ENCODE measurements at places on chromosomes 5 and 9. TPM values are rescaled to one million over a fixed set of nuclear protein-coding genes. Genes with fewer than 3 reads are reported as not detected.

Gene HAVCR2
- total RNA-seq, result 0.17 TPM

Gene CTNND2
- total RNA-seq, result 19.6 TPM

Gene TENT4A
- 34.4 TPM for total RNA-seq

Gene TBC1D13
- 16.6 TPM for total RNA-seq

Gene HDAC3
- 96.3 TPM for total RNA-seq

Gene PCDHA3
- 0.10 TPM for total RNA-seq

Gene LHX6
- not detected for total RNA-seq

DNA sequence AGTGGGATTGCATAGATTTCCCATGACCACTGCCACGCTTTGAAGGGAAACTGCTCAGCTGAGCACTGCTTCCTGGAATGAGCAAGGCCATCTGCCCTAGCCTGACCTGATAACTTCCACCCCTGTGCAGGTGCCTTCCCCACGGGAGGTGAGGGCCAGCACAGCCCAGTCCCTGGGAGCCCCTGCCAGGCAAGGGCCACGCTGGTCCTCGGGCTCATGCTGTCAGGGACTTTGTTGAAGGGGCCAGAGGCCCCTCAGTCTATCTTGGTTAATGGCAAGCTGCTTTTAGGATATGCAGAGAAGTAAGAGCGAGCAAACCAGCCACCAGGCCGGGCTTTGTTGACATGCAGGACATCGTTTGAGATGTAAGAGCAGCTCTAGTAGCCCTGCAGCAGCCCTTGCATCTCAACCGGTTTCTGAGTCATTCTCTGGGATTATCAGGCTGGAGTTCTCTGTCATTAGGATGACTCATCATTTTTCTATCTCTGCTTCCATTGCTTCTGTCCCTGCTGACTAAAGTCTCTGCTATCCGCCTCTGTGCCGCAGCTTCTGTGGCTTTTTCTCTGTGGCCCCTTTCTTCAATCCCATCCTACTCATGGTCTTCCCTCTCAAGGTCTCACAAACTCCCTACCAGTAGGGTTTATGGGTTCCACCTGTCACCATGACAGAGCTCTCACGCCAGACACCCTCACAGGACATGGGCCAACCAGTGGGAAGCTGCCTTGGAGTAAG lies 30.6 kb upstream of the IQGAP2 start:
- DNase-seq, result peak; percentile 51

DNA sequence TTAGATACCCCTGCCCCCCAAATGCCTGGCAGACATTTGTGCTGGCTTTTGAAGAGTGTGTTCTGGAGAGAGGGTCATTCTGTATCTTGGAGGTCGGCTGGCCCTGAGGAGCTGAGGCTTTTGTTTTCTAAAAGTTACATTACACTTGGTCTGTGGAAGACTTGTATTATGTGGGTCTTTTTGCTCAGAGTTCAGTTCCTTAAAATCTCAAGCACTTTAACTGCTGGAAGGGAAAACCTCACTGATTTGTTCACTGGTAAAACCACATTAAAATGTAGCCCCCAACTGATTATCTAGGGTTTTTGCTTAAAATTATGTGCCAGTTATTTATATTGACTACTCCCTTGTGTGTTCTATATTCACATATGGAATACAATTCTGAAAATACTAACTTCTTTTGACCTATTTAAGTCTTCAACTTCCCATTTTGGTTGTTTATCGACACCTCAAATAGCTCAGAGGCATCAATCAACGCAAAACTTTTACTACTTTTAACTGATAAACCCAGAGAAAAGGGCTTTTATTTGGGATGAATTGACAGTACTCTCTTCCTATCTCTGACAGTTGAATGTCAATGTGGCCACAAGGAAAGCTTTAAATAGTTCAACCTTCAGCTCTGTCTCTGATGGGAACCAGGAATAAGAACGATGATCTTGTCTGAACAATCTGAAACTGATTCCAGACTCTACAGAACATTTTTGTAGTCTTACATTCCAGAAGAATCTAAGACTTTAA lies 54.0 kb upstream of the MAP3K1 start:
- DNase-seq, result no peak

- DNase-seq, result peak; percentile 62
These were observed 79.2 kb upstream of the IL7R start for GRCh38 chr5:35777358-35778087.

DNA sequence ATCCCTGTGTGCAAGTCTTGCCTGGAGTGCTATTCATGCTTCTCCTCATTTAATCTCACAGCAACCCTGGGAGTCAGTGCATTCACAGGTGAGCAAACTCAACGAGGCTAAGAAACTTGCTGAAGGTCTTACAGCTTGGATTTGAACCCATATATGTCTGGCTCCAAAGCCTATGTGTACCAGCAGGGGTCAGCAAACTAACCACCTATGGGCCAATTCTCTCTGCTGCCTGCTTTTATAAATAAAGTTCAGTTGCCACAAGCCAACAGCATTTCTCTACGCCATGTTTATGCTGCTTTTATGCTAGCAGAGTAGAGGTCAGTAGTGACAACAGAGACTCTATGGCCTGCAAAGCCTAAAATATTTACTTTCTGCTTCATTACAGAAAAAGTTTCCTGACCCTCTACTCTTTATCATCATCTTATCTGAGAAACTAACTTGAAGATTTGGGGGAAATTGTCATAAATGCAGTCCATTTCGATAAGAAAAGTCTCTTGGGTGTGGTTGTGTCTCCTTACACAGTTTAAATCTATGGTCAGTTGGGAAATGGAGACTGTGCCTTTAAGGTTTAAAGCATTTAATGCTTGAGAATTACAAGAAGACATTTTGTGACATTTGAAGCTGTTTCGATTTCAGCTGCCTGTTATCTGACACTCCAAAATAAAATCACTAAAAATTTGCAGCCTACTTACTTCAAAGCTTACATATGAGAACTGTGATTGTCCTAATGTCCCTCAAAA lies 137.7 kb downstream of the PRELID2 start:
- peak; percentile 54 for DNase-seq

DNA sequence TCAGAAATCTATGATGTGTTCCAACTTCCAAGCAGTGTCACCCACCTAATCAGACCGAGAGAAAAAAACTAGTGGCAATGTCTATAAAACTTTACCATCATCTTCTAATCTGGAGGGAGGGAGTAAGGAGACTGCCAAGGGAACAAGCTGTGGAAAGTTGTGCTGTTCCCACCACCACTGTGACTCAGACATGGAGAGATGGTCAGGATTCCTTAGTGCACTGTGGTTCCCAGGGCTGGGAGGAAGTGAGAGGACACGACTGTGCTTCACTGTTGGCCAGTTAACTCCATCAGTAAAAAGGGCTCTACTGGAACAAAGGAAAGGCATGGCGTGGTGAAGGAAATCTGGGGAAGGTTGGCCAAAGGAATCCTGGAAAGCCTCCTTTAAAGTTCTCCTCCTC lies 18.8 kb downstream of the TICAM2 start:
- DNase-seq, result no peak

DNA sequence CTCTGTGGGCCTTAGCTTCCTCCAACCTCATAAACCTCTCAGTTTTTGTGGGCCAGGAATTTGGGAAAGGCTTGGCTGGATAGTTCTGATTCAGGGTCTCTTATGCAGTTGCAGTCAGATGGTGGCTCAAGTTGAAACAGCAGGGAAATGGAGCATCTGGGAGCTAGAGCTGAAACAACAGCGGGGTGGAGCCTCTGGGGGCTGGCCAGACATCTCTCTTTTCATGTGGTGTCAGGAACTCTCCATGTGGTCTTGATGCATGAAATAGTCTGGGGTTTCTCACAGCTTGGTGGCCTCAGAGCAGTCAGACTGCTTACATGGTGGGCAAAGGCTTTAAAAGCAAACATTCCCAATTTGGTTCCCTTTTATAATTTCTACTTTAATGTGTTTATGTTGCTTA lies 13.5 kb downstream of the ZNF346 start:
- no peak for DNase-seq

- peak; percentile 19 for DNase-seq
These were observed 60.6 kb downstream of the HSD17B3 start for GRCh38 chr9:96241391-96241809.

DNA sequence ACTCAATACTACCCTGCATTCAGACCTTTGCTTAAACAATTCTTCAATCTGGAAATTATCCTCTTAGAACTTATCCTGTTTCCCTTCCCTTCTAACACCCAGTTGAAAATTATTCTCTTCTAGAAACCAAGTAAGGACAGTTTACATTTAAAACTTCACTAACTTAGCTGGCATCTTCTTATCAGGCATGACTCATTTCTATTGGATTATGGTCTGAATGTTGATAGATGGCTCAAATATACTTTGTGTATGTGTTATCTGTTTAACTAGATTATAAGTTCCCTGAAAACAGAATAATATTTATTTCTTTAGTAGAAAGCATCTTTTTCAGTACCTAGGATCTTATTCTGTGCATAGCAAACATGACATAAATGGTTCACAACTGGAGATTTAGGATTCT lies 161.9 kb downstream of the PPP2R2B start:
- no peak for DNase-seq

- no peak for DNase-seq
These were observed 37.0 kb downstream of the INIP start for GRCh38 chr9:112680731-112681402.

DNA sequence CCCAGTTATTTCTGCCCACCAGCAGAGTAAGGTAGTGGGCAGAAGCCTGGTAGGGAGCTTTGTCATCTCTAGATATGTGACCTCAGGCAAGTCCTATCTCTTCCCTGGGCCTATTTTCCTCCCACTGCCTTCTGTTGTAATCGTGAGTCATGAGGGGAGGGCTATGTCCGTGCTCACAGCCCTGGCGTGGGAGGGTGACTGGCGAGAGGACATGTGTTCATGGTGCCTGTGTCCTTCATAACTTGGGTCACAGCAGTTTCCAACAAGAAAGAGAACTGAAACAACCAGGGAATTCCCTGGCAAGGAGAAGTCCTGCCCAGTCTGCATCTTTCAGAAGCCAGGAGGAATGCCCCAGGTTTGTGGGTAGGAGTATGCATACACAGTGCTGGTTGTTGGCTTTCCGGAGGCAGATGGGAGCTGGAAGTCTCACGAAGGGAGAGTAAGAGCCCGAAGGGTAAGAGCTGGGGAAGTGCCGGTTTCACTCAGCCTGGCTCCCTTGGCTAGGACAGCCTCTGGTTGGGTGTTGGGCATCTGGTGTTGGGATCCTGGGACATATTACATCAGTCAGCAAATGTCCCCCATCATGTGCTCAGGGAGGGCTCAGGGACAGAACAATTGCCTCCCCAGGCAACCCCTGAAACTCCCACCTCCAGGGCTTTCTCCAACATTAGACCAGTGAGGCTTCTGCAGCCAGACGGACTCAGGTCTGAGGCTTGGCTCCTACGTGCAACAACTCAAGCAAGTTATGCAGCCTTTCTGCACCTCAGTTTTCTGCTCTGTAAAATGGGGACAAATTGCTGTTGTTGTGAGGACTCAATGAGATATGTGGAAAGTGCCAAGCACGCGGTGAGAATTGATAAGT lies 4.3 kb upstream of the TIFAB start:
- DNase-seq, result peak; percentile 13

DNA sequence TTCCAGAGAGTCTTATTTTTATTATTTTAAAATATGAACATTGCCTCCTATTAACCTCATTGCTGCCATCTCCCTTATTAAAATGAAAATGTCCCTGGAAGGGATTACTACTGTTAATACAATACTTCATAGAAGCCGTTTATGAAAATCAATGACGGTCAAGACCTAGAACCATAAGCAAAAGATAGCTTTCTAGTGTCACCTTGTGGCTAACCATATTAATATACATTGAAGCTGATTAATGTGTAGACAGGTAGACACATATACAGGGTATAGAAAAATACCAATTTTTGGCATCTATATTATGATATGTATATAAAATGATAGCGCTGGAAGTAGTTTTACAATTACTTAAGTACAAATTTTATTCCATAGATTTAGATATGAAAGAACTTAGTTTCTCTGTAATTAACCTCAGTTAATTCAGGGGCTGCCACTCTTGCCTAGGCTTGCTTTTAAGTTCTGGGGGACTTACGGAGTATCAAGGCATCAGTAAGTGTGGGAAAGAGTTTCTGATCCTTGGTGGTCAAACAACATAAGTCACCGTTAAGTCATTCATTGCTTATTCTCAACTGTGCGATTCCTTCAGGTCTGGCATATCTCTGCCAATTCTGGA lies 2.5 kb upstream of the YTHDC2 start:
- peak; percentile 12 for DNase-seq

DNA sequence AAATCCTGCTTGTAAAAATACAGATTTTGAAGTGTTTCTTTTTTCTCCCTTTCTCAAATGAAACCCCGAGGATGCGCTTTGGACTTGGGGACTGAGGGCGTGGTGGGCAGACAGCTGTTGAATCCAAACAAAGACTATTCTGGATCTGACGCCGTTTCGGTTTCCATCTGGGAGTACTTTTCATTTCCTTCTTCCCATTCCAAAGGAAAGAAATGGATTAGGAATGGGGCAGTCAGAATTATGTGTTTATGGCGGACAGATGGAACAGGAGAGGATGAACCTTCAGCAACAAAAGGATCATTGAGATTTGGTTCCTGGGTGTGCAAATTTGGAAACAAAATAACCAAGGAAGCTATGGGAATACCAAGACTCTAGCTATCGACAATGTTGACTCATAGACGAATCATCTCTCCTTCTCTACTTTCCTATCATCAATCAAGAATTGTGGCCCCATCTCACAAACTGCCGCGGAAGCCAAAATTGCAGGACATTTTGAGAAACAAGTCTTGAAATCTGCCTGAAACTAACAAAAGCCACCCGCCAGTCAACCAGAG lies 300.6 kb downstream of the PARP8 start:
- no peak for DNase-seq

DNA sequence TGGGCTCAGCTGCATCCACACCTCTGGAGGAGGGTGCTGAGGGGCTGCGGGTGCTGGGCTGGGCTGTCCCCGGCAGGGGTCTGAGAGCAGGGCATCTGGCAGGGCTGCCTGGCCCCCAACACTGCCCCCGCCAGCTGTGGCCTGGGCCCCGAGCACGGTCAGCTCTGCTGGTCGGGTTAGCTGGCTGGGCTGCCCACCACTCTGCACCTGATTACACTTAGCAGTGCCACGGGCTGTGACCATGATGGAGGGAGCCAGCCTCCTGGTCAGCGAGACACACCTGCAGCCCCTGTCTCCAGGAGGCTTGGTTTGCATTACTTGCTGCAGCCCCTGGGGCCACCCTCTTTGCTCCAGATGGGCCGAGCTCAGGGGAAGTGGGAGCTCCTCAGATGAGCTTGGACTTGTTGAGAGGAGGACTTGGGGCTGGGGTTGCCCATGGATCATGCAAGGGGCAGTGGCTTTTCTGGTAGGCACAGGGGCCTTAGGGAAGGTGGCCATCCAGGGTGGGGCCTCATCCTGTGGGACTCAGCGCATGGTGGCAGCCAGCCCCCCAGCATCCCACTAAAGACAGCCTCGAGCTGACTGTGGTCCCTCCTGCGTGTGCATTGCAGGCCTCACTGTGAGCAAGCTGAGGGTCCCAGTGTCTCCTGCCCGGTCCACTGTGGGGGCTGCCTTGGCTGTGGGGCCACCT lies 132.0 kb upstream of the FAM120A start:
- DNase-seq, result no peak

DNA sequence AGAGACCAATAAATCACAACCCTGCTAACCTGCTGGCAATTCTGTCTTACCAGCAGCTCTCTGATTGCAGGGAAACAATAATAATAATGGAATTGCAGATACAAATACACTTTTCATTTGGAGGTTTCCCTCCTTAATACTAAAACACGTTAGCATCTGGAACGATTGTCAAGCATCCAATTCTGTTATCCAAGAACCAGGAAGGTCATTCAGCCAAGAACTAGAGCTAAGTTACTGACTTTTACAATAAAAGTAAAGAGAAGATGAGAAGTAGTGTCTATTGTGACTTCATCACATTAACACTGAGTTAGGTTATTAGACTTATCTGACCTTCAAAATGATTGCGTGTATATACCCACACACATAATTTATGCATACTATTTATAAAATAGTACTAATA lies 335.6 kb downstream of the BRINP1 start:
- DNase-seq, result no peak

Data from Calu3 (cell line).